Glutamatergic neuron (in vitro differentiated cells): ENCODE measurements at places on chromosomes 5 and 9.

- no peak for DNase-seq
These were observed 136.9 kb downstream of the SEMA5A start for GRCh38 chr5:9408964-9409363.

DNA sequence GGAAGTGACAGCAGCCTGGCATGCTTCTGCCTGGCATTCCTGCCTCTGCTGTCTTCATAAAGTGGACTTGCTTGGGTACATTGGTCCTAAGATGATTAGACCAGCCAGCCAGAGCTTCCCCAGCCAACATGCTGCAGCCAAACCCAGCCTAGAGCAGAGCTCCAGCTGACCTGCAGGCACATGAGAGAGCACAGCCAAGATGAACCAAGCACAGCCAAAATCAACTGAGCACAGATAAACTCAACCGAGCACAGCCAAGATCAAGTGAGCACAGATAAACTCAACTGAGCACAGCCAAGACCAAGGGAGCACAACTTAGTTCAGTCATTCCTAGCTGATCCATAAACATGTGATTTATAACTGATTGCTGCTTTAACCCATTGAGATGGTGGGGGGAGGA is 266.5 kb downstream of the MSX2 start:
- no peak for DNase-seq

GRCh38 chr9:80522465-80522864 is 950.7 kb downstream of the TLE4 start:
- no peak for DNase-seq

- DNase-seq, result no peak
These were observed 96.8 kb downstream of the INIP start for GRCh38 chr9:112621018-112621655.

DNA sequence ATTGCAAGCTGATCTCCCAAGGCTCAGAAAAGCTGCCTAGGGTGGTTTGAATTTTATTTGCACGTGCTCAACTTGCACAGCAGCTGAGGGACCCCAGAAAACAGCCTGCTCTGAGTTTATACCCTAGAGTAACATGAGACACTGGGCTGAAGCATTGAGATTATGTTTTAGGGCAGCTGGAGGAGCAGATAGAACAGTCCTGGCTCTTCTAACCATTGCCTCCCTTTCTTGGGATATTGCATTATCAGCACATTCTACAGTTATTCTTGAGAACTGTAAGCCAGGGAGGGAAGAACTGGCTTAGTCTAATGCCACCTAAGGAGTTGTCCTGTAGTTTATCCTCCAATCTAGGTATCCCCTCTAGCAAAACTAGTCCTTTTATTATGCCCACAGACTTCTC is 10.3 kb downstream of the SMC2 start:
- DNase-seq, result no peak

DNA sequence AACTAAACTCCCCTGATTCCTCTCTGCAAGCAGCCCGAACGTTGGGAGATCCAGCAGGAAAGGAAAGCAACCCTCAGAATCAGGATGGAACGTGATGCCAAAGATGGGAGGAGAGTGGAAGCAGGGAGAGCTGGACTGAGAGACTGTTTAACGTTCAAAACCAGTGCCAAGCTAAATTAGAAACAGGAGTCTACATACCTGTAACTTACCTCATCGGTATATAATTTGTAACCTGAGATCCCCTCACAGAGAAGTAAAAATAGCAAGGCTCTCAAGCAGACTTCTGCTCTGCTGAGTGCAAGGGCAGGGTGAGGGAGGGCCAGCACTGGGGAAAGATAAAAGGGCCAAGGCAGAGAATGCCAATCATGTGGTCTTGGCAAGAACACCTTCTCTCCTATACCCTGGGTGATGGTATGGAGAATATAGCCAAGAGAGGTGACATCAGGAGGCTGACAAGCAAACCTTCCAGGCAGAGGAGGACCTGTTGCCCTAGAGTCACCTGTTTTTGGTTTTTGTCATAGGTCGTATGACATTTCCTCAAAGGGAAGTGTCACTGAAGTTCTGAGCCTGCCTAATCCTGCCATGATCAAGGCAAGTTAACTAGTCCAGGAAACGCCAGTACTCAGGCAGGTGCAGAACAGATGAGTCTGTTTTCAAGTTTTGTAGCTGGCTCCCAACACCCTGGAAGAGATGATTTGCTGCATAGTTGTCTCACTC is 472.0 kb downstream of the NFIB start:
- DNase-seq, result no peak

- no peak for DNase-seq
These were observed 20.7 kb upstream of the IL17B start for GRCh38 chr5:149399775-149400174.

DNA sequence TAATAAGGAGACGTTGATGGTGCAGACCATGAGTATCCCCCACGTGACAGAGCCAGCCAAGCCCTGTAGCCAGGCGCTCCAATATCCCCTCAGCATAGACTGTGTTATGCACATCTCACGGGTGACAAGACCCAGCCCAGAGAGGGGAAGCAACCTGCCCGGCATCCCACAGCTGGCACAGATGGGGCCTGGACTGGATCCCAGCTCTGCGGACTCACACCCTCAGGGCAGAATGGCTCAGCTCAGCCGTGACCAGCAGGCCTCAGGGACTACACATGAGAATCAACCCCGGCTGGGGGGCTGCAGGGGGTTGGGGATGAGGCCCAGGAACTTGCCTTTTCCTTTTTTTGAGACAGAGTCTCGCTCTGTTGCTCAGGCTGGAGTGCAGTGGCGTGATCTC is 11.7 kb downstream of the FIBCD1 start:
- no peak for DNase-seq

GRCh38 chr5:173758676-173759075 is 129.5 kb upstream of the CPEB4 start:
- no peak for DNase-seq

GRCh38 chr9:94298949-94299599 is 29.4 kb downstream of the NUTM2F start:
- DNase-seq, result no peak

- peak; percentile 13 for DNase-seq
These were observed 56.5 kb downstream of the ADAMTS2 start for GRCh38 chr5:179288809-179289185.

GRCh38 chr5:122929001-122929400 is 83.6 kb downstream of the SNX24 start:
- DNase-seq, result no peak

GRCh38 chr9:4721736-4722135 is 19.3 kb downstream of the AK3 start:
- no peak for DNase-seq

- DNase-seq, result no peak
These were observed 136.0 kb upstream of the TBC1D2 start for GRCh38 chr9:98391406-98391805.

DNA sequence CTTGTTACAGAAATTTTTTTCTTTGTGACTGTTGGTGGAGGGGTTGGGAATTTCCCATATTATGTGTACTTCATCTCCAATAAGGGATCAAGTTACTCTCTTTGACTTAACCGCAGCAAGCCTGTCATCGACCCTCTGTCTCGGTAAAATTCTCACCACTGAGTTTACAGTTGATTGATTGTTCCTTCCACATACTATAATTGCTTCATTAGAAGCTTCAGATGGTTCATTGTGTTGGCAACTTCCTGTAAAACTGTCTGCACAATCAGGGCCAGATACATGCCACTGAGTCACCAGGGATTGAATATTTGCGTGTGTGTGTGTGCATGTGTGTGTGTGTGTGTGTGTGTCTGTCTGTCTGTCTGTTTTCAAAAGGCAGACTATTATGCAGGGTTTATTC is 176.6 kb downstream of the ZNF462 start:
- no peak for DNase-seq
